HS-27A (cell line): ENCODE measurements at places on chromosomes 16 and 17.
A peak's percentile ranks its signal among the peaks of the same experiment; 100 is the strongest.

DNA sequence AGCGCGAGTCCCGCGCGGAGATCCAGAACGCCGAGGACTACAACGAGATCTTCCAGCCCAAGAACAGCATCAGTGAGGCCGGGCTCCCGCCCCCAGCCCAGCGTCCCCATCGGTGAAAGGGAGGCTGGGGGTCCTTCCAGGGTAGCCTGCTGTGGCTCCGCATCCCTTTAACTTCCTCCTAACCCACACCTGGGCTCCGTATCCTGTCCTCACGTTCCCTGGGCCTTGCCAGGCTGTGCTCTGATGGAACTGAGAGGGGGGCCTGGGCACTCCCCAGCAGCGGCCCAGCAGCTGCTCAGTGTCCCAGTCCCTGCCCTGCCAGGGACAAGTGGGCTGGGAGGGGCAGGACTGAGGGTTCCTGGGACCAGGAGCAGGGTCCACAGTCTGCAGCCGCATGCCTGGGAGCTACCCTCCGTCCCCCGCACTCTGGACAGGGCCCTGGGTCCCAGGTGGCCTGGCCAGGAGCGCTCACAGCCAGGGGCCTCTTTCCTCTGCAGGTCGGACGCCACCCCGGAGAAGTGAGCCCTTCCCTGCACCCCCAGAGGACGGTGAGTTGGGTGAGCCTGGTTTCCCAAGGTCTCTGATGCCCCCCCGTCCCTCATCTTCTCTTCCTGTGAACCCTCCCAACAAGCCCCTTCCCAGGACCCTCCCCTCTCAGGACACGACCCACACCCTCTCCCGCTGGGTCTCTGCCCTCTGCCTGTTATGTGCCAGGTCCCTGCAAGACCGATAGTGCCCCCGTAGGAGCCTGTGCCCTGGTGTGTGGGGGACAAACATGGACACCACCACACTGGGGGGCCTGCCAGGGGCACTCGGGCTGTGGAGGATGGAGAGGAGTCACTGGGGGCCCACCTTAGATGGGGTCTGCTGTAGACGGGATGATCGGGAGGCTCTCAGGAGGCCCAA, 18.1 kb downstream of the KATNB1 start:
- no peak for DNase-seq

DNA sequence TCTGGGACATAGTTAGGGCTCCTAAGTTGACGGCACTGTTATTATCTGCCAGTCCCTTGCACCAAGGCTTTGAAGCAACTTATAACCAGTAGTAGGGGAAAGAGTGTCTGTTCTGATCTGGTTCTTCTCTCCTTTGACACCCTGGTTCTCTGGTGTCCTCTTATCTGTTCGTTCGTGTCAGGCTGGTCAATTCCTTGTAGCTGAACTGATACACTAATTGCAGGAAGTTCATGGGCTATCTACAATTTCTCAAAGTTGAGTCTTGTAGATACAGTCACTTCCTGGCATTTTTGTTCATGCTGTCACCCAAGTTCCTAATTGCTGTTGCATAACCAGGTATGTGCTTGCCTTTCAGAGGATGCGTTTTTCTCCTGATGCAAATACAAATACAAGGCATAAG, 17.3 kb upstream of the MYO1D start:
- DNase-seq: no peak

DNA sequence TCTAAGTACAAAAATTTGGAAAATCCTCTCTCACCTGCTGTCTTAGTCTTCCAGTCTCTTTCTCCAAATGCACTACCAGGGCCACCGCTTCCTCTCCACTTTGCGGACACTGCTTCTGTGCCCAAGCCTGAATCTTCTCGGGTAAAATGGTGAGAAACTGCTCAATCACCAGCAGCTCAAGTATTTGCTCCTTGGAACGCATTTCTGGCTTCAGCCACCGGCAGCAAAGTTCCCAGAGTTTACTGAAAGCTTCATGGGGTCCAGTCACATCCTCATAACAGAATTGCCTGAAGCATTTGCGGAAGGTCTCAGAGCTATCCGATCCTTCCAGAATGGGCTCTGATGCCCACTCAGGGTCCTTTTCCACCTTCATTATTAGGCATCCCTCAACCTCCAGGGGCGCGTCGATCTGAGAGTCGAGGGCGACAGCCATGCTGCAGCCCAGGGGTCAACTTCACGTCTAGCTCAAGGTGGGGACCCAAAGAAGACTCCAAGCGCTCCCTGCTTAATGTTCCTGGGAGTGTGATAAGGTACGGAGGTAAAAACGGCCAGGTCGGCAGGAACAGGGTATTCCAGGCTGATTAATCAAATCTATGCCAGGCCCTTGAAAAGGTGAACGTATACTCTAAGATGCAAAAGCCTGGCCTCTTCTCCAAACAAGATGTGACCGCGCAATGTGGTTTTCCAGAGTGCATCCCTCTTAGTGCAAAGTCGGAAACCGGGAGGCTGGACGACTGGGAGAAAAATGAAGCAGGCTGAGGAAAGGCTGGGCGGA, 763 bp downstream of the ZKSCAN2 start:
- no peak for DNase-seq

GRCh38 chr17:16491703-16492612, at the start of gene LRRC75A:
Gene LRRC75A, minus strand, starts transcription at chr17:16492193. Its CDS starts 203 bp downstream, at chr17:16491990.
- no peak for DNase-seq

DNA sequence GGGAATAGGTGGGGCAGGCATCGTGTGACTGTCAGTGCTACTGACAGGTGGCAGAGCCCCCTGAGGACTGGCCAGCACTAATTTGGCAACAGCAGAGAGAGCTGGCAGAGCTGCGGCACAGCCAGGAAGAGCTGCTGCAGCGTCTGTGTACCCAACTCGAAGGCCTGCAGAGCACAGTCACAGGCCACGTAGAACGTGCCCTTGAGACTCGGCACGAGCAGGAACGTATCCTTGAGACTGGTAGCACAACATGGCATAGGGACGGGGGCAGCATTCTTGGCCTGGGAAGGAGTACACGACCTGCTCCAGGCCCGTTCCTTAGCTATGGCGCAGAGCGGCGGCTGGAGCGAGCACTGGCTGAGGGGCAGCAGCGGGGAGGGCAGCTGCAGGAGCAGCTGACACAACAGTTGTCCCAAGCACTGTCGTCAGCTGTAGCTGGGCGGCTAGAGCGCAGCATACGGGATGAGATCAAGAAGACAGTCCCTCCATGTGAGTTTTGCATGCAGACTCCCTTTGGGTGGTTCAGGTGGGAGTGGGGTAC, 3.0 kb upstream of the NRN1L start:
- no peak for DNase-seq

DNA sequence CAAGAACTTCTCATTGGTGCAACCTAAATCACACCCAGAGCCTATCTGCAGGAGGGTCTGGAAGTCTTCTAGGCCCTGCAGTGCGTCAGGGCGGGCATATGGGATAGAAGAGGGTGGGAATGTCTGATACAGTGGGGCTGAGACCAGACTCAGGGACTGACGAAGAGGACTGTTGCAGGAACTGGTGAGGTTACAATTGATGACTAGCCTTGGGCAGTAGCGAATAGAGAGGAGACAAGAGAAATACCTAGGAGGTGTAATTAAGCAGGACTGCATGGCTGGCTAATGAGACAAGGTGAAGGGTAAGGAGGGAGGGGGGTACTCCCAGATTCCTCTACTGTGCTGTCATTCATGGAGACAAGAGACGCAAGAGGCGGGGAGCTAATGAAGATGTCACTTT, 91.3 kb downstream of the WWP2 start:
- DNase-seq: no peak

DNA sequence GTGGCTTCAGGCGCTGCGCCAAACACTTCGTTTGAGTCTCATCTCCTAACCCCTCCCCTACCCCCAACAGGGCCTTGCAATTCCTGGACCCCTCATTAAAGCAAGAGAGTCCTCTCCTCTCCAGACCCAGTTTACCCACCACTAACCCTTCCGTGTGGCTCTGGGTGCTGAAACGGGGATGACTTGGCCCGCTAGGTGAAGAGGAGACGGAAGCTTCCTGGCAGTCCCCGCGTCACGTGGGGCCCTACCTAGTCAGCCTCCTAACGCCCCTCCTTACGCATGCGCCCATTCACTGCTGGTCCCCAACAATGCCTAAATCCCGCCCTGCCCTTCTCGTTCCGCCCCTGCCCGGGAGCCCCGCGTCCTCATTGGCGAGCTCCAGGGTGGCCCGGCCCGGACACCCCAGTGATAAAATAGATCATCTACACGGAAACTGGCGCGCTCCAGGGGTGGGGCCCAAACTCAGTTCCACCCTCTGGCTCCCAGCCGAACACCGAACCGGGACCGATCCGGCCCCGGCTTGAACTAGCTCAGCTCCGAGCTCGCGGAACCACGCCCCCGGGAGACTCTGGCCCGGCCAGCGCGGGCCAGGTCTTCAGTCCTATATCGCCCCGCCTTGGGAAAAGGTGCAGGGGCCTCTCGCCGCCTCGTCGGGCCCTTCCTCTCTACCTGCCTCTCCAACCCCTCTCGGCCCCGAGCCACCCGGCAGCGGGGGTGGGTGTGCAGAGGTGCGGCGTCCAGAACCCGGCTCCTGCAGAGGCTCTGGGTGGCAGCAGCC, at the start of gene SLC16A13:
TSS of gene SLC16A13 (plus strand) at position 425 of the 778 bp plus-strand sequence. CDS start 368 bp downstream, outside the sequence.
- DNase-seq: peak; percentile 65

- no peak for DNase-seq
Observed at GRCh38 chr16:46857368-46857945, 26.5 kb upstream of the C16orf87 start.

DNA sequence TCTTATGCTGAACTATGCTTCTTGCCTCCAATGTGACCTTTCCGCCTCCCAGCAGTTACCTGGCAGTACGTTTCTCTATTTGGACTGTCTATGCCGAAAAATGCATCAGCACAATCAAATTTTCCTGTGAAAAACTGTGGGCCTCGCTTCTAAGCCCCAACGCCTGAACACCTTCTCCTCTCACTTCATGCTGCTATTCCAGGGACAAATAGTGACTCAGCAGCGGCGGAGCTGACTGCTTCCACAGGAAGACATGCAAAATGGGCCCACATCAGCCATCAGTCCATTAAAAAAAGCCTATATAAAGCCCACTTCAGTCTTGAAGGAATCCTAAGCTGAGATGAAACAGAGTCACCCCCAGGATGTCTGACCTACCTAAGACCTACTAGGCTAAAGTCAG, 10.5 kb upstream of the PIP4K2B start:
- no peak for DNase-seq

DNA sequence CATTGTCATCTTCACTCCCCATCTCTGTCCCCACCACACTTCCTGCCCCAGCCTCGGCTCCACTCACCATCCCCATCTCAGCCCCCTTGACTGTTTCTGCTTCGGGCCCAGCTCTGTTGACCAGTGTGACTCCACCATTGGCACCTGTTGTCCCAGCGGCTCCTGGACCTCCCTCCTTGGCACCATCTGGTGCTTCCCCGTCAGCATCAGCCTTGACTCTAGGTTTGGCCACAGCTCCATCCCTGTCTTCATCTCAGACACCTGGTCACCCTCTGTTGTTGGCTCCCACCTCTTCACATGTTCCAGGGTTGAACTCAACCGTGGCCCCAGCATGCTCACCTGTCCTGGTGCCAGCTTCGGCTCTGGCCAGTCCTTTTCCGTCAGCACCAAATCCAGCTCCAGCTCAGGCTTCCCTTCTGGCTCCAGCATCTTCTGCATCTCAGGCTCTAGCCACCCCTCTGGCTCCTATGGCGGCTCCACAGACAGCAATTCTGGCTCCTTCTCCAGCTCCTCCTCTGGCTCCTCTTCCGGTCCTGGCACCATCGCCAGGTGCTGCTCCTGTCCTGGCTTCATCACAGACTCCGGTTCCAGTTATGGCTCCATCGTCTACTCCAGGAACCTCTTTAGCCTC, 24.4 kb upstream of the PHKG2 start:
- no peak for DNase-seq

- DNase-seq: no peak
Observed at GRCh38 chr17:79804856-79805696, 8.2 kb upstream of the CBX8 start.

DNA sequence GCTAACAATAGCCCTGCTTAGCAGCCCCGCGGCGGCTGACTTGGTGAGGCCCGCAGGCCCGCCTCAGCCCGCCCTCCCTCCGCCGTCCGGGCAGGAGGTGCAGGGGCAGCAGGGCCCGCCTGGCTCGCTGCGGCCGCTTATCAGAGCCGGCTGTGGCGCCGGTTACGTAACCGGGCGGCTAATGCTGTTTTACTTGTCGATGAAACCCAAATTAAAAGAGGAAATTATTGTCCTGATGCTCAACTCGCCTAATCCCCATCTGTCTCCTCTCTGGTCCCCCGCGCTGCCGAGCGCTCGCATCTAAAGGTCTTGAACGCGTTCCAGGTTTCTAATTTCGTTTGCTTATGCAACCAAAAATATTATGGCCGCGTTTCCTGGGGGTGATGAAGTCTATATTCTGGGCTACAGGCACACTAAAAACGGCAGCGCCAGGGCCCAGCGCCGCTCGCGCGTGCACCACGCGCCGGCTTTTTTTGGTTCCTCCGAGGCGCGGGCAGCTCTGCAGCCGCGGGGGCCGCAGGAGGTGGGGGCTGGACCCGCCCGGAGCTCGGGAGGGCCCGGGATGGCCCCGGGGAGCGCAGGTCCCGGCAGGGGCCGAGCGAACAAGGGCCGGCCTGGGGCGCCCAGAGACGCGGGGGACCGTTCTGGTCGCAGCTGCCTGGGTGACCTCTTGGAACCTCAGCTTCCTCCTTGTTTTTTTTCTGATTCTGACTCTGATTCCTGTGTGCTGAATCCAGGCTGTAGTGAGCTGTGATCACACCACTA, 65.2 kb upstream of the TOB1 start:
- no peak for DNase-seq

DNA sequence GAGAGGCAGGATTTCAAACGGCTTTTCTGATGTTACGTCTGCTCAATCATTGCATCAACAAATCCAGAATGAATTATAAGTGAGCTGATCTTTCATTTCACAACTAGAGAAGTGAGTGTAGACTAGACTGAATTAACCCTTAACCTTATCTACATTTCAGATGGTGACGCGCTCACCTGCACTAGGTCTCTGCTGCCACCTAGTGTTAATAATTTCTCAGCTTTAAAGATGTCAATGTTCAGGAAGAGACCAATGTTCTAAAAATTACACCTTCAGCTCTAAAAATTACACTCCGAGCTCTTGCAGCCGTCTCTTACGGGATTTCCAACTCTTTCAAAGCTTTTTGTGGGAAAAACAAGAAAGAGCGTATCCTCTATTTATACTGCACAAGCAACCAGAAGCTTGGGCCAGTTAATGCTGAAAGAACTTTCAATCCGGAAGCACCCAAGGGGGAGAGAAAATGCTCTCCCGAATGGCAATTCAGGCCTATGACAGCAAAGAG, 88.2 kb upstream of the FA2H start:
- DNase-seq: no peak

GRCh38 chr16:50944436-50944835, 202.6 kb downstream of the CYLD start:
- DNase-seq: no peak

GRCh38 chr17:34584805-34585416, 5.5 kb downstream of the TMEM132E start:
- no peak for DNase-seq

DNA sequence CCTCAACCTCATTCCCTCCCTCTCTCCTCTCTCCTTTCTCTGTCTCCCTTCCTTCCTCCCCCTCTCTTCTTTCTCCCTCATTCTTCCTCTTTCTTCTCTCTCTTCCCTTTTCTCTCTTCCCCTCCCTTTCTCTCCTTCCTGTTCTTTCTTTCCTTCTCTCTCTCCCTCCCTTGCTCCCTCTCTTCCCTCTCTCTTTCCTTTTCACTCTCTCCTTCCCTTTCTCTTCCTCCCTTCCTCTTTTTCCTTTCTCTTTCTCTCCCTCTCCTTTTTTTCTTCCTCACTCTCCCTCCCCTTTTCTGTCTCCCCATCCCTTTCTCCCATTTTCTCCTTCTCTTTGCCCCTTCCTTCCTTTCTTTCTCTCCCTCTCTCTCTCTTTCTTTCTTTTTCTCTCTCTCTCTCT, 7.9 kb upstream of the ELAC2 start:
- DNase-seq: no peak

- DNase-seq: no peak
Observed at GRCh38 chr17:76515274-76515949, 14.2 kb upstream of the RHBDF2 start.

- DNase-seq: no peak
Observed at GRCh38 chr17:5127910-5128309, 12.1 kb downstream of the USP6 start.
